ELF-1 (cell line): ENCODE measurements at places on chromosomes 3 and 15.

- no peak for DNase-seq
Observed at GRCh38 chr3:54963641-54964040, 35.8 kb upstream of the LRTM1 start.

- no peak for DNase-seq
Observed at GRCh38 chr15:69974321-69974720, 123.4 kb downstream of the TLE3 start.

DNA sequence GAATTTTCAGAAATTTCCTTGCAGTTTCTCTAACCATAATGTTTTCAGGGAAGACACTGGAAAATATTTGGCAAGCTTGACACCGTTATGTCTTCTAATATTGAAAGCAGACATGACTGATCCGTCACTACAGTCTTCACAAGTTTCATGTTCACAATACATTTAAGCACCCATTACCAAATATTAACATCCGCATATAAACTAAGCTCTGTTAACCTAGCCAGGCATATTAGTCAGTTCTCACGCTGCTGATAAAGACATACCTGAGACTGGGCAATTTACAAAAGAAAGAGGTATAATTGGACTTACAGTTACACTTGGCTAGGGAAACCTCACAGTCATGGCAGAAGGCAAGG lies 162.7 kb upstream of the LYSMD4 start:
- DNase-seq, result no peak

DNA sequence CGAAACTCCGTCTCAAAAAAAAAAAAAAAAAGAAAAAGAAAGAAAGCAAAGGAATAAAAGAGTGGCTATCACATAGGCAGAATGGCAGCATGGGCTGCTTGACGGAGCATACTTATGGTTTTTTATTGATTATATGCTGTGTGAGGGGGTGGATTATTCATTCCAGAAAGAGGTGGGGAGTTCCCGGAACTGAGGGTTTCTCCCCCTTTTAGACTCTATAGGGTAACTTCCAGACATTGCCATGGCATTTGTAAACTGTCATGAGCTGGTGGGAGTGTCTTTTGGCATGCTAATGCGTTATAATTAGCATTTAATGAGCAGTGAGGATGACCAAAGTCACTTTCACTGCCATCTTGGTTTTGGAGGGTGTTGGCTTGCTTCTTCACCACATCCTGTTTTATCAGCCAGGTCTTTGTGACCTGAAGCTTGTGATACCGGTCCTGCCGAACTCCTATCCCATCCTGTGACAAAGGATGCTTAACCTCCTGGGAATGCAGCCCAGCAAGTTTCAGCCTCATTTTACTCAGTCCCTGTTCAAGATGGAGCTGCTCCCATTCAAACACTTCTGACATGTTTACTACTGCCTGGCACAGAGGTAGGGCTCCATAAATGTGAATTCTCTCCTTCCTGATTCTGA lies 15.8 kb upstream of the ABHD17C start:
- DNase-seq, result peak; percentile 76

DNA sequence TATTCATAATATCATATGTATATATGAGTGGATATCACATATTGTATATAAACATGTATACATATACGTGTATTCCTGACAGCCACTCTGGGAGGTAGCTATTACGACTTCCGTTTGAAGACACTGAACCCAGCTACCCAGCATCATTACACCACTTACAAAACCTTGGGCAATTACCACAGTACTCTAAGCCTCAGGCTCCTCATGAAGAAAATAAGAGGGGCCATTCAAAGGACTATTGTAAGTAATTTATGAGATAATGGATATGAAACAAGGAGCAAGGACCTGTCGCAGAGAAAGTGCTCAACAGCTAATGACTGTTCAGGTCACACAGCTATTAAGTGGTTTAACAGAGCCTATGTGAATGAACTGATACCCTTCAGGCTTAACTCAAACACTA lies 52.4 kb downstream of the KCNMB2 start:
- DNase-seq, result no peak

DNA sequence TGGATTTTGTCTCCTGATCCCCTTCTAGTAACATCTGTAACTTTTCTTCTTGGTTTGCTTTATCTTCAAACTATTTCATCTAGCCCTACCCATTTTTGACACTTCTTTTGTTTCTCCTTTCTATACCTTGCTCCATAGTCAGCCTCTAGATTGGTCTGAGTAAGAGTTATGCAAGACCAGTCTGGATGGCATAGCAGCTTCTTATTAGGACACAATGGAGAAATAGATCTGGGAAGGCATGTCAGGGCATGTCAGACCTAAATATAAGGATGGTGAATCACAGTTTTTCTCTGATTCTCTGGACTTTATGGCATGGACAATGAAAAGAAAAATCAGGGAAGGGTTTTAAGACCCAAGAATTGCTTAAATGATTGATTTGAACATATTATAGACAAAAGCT lies 452.5 kb downstream of the RAP2B start:
- no peak for DNase-seq

- peak; percentile 8 for DNase-seq
Observed at GRCh38 chr3:155232605-155233004, 60.9 kb downstream of the STRIT1 start.
